ENCODE measurements at places on chromosomes 2 and 18. TPM values are rescaled to one million over a fixed set of nuclear protein-coding genes. Genes with fewer than 3 reads are reported as not detected.

GRCh38 chr2:204051476-204051875 is 114.9 kb downstream of the ICOS start:
- DNase-seq = no peak
- H3K4me3 ChIP-seq = no peak overlapping the region
- peaks cover 3% of the 10 kb centered on the region for H3K27me3 ChIP-seq
- H3K27ac ChIP-seq = no peak overlapping the region
- H3K4me1 ChIP-seq = peaks cover 18% of the 10 kb centered on the region

DNA sequence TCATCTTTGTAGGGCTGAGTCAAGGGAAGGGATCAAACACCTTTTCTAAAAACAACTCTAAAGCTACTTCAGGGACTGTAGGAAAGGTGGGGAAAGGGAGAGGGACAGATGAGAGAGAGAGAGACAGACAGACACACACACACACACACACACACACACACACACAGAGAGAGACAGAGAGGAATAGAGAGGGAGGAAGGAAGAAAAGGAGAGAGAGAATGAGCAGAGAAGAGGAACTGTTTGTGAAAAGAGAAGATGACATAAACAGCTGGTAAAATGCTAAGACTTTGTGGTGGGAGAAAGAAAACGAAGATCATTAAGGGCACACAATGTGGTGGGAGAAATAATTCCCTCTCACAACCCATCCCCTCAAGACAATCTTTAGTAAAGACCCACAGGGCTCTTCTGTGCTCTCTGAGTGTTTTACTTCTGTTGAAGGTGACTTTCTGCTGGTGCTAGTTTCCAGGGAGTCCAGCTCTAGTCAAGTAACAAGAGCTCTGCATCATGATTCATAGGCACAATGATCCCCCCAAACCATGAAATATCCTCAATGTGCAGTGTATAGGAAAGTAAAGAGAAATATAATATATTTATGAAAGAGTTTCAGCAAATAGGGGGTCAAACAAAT is 77.2 kb upstream of the STK17B start:
- DNase-seq = no peak
- no peaks in the 10 kb centered on the region for H3K27me3 ChIP-seq
- peaks cover 8% of the 10 kb centered on the region for H3K36me3 ChIP-seq

DNA sequence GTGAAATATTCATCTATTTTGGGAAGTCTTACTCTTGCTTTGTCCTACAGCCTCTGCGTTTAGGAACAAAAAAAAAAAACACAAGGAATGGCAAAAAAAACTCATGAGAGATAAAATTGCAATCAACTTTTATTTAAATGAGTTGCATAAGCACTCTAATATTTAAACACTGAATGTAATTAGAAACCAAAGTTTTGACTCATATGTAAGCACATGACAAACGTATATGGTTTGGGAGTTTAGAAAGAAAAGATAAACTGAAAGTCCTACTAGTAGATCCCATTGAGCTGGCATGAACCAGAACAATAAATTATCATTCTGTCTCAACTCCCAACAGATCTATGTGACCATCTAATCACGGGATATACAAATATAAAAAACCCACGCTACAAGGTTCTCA is 44.8 kb downstream of the REV1 start:
- no peak overlapping the region for H3K4me3 ChIP-seq
- H3K27ac ChIP-seq = no peak overlapping the region
- peaks cover 4% of the 10 kb centered on the region for H3K4me1 ChIP-seq
- peaks cover 20% of the 10 kb centered on the region for H3K36me3 ChIP-seq
- H3K27me3 ChIP-seq = no peaks in the 10 kb centered on the region
- DNase-seq = no peak

GRCh38 chr2:170770008-170770605 is at the start of gene ERICH2:
Gene ERICH2, plus strand, starts transcription at chr2:170770378. Its CDS starts 304 bp downstream, at chr2:170770682.
- H3K36me3 ChIP-seq = no peaks in the 10 kb centered on the region
- peak within 1 kb of the TSS; percentile 74 for H3K4me3 ChIP-seq
- H3K4me1 ChIP-seq = peaks cover 13% of the 10 kb centered on the region

The IL36RN gene
- total RNA-seq = not detected

- DNase-seq = no peak
- no peak overlapping the region for H3K4me3 ChIP-seq
- H3K4me1 ChIP-seq = no peaks in the 10 kb centered on the region
These were observed 32.3 kb upstream of the SATB2 start for GRCh38 chr2:199490049-199490448.

The RAB6C gene
- 0.10 TPM for total RNA-seq

GRCh38 chr18:42351455-42351854 is 396.4 kb downstream of the PIK3C3 start:
- no peaks in the 10 kb centered on the region for H3K36me3 ChIP-seq
- H3K27me3 ChIP-seq = no peaks in the 10 kb centered on the region
- no peak overlapping the region for H3K4me3 ChIP-seq
- H3K27ac ChIP-seq = no peak overlapping the region

The SLC9A4 gene
- 0.10 TPM for total RNA-seq

DNA sequence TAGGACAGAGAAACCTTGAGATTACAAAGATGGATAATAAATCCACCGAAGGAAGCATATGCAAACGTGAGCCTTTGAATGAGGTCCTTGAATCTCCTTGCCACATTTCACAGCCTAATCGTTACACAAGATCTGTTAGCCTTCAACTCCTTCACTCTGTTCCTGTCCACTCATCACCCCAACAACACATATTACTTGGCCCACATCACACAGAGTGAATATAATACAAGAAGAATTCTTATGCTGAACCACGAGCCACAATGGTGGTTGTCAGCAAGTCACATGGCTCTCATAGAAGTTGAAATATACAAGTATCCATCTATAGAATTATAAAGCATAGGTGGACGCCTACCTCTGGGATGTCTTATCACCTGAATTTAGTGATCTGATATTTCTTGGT is 12.6 kb downstream of the ZBTB7C start:
- no peak for DNase-seq
- no peak overlapping the region for H3K4me3 ChIP-seq
- H3K4me1 ChIP-seq = peaks cover 28% of the 10 kb centered on the region
- no peak overlapping the region for H3K27ac ChIP-seq
- H3K27me3 ChIP-seq = peaks cover 70% of the 10 kb centered on the region
- H3K36me3 ChIP-seq = no peaks in the 10 kb centered on the region

- H3K4me3 ChIP-seq = peak overlapping the region; percentile 92
- DNase-seq = peak; percentile 36
- peak overlapping the region; percentile 83 for H3K27ac ChIP-seq
- no peaks in the 10 kb centered on the region for H3K27me3 ChIP-seq
- peaks cover 55% of the 10 kb centered on the region for H3K4me1 ChIP-seq
These were observed 638 bp downstream of the RPS7 start for GRCh38 chr2:3575534-3576262.

The HOXD11 gene
- total RNA-seq = not detected

GRCh38 chr2:179605341-179605740 is 256.1 kb downstream of the ZNF385B start:
- no peak for DNase-seq
- H3K27ac ChIP-seq = no peak overlapping the region
- H3K4me1 ChIP-seq = no peaks in the 10 kb centered on the region
- no peaks in the 10 kb centered on the region for H3K36me3 ChIP-seq
- H3K27me3 ChIP-seq = no peaks in the 10 kb centered on the region

- H3K4me1 ChIP-seq = no peaks in the 10 kb centered on the region
- DNase-seq = no peak
- no peak overlapping the region for H3K4me3 ChIP-seq
- no peaks in the 10 kb centered on the region for H3K27me3 ChIP-seq
- H3K36me3 ChIP-seq = no peaks in the 10 kb centered on the region
These were observed 83.6 kb downstream of the TNS1 start for GRCh38 chr2:217919204-217919603.

GRCh38 chr18:28045176-28045810 is 131.6 kb downstream of the CDH2 start:
- H3K27me3 ChIP-seq = no peaks in the 10 kb centered on the region
- no peak overlapping the region for H3K4me3 ChIP-seq
- no peak for DNase-seq
- H3K27ac ChIP-seq = no peak overlapping the region
- no peaks in the 10 kb centered on the region for H3K36me3 ChIP-seq

The ACMSD gene
- total RNA-seq = not detected

DNA sequence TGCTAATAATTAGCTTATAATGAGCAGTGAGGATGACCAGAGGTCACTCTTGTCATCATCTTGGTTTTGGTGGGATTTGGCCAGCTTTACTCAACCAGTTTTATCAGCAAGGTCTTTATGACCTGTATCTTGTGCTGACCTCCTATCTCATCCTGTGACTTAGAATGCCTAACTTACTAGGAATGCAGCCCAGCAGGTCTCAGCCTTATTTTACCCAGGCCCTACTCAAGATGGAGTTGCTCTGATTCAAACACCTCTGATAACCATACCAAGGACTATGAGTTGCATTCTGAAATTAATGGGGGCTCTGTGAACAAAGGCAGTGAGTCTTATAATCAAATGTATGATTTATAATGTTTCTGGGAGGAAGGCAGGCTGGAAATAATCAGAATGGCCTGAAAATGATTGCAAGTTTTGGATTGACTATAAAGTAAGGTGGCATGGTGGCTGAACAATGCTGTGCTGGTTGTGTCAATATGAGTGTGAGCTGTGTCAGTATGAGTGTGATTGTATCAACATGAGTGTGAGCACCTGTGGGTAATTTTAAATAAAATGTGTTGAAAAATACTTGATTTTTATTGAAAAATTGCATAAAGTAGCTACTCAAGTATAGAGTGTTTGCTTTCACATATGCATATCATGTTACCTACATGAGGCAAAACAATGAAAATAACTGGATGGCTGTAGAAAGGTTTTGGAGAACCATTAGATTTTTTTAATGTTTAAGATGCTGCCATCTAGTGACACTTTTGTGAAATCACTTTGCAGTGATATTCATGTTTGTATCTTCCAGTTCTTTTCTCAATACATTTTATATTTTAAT is 103.0 kb downstream of the KYNU start:
- no peak overlapping the region for H3K4me3 ChIP-seq
- no peaks in the 10 kb centered on the region for H3K4me1 ChIP-seq
- no peak for DNase-seq
- no peaks in the 10 kb centered on the region for H3K36me3 ChIP-seq
- no peak overlapping the region for H3K27ac ChIP-seq

GRCh38 chr18:63254716-63255399 is 64.7 kb downstream of the BCL2 start:
- peaks cover 82% of the 10 kb centered on the region for H3K36me3 ChIP-seq
- no peak overlapping the region for H3K4me3 ChIP-seq
- H3K4me1 ChIP-seq = peaks cover 82% of the 10 kb centered on the region
- no peaks in the 10 kb centered on the region for H3K27me3 ChIP-seq
- no peak overlapping the region for H3K27ac ChIP-seq
- DNase-seq = no peak

DNA sequence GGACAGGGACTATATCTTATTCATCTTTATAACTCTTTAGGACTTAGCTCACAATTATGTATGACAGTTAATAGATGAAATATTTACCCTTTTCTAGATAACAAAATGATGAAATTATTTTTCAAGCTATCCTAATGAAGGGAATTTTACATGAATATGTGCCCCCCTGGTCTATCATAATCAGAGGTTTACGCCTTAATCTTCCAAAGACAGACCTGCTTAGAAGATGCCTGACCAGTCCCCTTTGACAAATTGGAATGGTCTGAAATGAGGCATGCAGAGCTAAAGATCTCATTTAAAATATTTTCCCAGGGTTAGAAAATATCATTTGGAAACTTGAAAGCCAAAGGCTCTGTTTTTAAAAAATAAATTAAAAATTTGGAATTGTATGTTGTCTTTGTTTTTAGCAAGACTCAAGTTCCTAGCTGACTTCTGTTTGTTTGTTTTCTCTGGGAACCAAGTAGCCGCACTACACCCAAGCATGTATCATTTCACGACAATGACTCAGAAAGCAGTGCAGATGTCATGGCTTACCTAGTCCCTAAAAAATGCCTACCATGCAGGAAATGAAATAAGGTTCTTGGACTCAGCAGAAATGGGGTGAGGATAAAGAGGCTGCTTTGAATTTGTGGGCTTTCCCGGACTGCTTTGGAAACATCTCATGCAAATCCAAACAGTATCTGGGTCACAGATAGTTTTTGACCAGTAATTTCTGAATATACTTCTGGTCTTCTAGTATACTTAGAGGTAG is 162.1 kb downstream of the ZEB2 start:
- no peaks in the 10 kb centered on the region for H3K27me3 ChIP-seq
- peak overlapping the region; percentile 63 for H3K27ac ChIP-seq
- DNase-seq = peak; percentile 44
- H3K36me3 ChIP-seq = peaks cover 8% of the 10 kb centered on the region

DNA sequence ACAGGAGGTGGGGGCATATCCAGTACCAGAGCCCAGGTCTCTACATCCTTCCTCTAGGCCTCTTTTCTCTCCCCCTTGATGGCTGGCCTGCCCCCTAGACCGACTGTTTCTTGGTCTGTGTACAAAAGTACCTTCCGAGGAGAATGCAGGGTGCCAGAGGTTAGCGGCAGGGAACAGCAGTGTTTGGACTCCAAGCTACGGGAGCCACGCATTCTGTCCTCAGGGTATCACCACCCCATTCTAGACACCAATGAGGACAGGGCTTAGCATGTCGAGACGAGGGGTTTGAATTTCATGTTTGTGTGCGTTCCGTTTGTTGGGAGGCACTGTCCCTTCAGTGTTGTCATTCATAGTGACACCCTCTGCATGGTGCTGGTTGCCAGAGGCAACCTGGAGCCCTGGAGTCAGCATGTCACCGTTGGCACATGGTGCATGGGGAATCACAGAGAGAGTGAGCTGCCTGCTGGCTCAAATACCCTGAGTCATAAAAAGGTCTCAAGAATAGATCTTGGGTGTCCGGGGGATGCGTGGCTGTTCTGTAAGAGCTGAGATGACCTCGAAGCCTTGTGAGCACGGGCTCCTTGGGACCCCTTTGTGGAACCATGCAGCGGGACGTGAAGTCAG is 57.2 kb upstream of the LDLRAD4 start:
- H3K4me1 ChIP-seq = peaks cover 3% of the 10 kb centered on the region
- H3K4me3 ChIP-seq = no peak overlapping the region
- peaks cover 14% of the 10 kb centered on the region for H3K36me3 ChIP-seq
- DNase-seq = no peak

GRCh38 chr2:1207962-1208510 is 205.2 kb upstream of the TPO start:
- no peak overlapping the region for H3K27ac ChIP-seq
- no peaks in the 10 kb centered on the region for H3K27me3 ChIP-seq
- H3K4me3 ChIP-seq = no peak overlapping the region
- peaks cover 6% of the 10 kb centered on the region for H3K4me1 ChIP-seq

DNA sequence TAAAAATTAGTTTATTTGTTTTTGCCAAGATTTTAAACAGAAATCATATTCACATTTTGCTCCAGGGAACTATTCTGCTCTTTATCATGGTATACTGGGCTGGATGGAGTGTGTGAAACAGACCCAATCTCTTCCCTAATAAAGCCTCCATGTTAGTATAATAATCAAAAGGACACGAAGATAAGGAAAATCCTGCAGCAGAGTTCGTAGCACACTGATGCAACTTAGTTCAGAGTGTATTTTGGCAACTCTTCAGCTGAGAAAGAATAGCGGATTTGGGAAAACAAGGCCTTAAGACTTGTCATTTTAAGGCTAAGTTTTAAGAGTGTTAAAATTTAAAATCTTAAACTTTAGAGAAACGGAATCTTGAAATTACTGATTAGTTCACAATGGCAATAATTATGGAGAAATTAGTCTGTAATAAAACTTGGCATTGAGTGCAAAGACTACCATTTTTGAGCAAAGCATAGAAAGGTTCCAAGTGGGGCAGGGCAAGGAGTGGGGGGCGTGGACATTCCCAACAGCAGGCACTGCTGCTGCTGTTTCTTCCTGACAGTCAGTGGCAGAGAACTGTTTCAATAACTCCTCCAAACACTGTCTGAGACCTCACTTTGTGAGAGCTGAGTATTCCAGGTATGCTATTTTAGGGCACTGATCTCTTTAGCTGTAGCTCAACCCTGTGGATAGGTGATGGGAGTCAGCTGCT is 225.0 kb downstream of the HRH4 start:
- DNase-seq = no peak
- H3K27me3 ChIP-seq = no peaks in the 10 kb centered on the region
- no peaks in the 10 kb centered on the region for H3K36me3 ChIP-seq
- H3K27ac ChIP-seq = no peak overlapping the region
- H3K4me1 ChIP-seq = no peaks in the 10 kb centered on the region
